ENCODE measurements at places on chromosomes 13 and 19.

- DNase-seq = no peak
Observed at GRCh38 chr19:55461974-55462626, 658 bp upstream of the ISOC2 start.

GRCh38 chr19:10768936-10769335, 51.1 kb downstream of the DNM2 start:
- no peak for DNase-seq

- DNase-seq = no peak
Observed at GRCh38 chr13:111022886-111023285, 92.2 kb upstream of the ARHGEF7 start.

GRCh38 chr19:3760871-3761361, 576 bp downstream of the APBA3 start:
- DNase-seq = no peak

DNA sequence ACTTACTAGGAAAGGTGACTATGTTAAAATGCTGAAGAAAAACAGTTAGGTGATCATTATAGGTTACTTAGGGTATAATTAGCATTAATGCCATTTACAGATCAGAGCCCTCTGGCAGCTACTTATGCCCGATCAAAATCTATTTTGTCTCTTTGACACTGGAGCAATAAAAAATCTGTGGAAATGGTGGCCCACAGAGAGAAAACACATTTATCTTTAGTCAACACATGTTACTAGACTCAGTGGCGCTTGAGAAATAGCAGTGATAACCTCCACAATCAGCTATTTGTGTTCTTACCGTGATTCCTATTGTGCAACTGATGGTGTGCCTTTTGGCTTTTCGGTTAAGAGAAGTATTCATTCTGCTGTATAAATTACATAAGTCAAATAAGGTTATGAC, 1519.6 kb downstream of the PCDH9 start:
- DNase-seq = no peak

- no peak for DNase-seq
Observed at GRCh38 chr13:114259974-114260373, 21.4 kb upstream of the UPF3A start.

DNA sequence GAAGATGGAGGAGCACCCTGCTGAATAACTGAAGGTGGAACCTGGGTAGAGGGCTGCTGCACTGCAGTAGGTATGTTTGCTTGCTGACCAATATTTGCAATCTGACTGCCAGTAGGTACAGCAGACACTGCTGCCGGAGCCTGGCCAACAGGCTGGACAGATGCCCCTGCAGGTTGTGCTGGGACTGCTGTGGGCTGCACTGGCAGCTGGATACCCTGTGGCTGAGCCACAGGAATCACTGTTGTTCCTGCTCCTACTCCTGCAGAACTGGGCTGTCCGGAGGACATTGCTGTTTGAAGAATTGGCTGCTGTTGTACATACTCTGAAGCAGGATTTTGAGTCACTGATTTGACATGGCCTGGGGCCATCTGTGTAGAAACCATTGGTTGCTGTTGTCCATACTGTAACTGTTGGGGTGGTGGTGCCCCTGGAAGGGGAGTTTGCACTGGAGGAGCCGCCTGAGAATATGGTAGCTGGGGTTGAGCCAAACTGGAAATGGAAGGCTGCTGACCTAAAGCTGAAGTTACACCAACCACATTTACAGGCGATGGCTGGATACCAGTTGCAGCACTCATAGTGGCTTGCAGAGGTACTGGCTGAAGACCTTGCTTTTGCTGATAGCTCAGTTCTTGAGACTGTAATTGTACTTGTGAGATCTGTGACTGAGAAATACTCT, 2.2 kb downstream of the TSC22D1 start:
- peak; percentile 26 for DNase-seq

- no peak for DNase-seq
Observed at GRCh38 chr13:65584126-65584525, 1646.0 kb downstream of the PCDH9 start.

- DNase-seq = no peak
Observed at GRCh38 chr13:31957772-31958171, 73.8 kb upstream of the FRY start.

DNA sequence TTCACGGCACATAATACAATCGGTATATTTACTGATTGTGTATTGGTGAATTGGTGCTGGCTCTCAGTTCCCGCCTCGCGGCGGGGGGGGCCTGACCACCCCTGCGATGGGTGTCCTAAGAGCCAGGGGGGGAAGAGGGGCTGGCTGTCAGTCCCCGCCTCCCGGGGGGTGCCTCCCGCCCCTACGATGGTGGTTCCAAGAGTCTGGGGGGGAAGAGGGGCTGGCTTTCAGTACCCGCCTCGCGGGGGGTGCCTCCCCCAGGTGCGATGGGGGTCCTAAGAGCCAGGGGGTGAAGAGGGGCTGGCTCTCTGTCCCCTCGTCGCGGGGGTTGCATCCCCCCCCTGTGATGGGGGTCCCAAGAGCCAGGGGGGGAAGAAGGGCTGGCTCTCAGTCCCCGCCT, 2321.8 kb upstream of the PCDH20 start:
- DNase-seq = no peak

GRCh38 chr13:75493156-75493555, 11.2 kb upstream of the TBC1D4 start:
- DNase-seq = no peak

- no peak for DNase-seq
Observed at GRCh38 chr13:88068975-88069374, 397.8 kb downstream of the SLITRK5 start.

DNA sequence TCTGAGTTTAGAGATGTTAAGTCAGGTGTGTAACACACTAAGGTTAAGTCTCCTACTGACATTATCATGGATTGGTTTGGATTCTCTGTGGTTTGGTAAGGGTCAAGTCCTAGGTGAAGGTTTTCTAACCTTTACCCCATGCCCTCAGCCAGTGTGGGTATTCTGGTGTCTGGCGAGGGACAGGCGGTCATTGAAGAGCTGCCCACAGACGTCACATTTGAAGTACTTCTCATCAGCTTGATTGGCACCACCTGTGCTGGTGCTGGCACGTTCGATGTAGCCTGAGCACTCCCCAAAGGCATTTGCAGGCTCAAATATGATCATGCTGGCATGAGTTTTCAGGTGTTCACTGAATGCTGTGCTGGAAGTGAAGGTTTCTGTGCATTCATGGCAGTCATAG, 27.0 kb downstream of the PEG3 start:
- DNase-seq = no peak

All from NCI-H446 treated with DMSO at 0.1 percent for 48 hours (cell line).